ENCODE measurements at places on chromosomes 3 and 15.

GRCh38 chr3:170953736-170954135 lies 45.3 kb upstream of the EIF5A2 start:
- DNase-seq, result peak; percentile 9

- no peak for DNase-seq
Observed at GRCh38 chr3:36893137-36893557, 51.7 kb downstream of the TRANK1 start.

- DNase-seq, result no peak
Observed at GRCh38 chr15:70512772-70513362, 250.5 kb downstream of the UACA start.

- no peak for DNase-seq
Observed at GRCh38 chr3:103991461-103992115, 1375.1 kb upstream of the ALCAM start.

- no peak for DNase-seq
Observed at GRCh38 chr15:69577397-69577796, 124.8 kb downstream of the RPLP1 start.

DNA sequence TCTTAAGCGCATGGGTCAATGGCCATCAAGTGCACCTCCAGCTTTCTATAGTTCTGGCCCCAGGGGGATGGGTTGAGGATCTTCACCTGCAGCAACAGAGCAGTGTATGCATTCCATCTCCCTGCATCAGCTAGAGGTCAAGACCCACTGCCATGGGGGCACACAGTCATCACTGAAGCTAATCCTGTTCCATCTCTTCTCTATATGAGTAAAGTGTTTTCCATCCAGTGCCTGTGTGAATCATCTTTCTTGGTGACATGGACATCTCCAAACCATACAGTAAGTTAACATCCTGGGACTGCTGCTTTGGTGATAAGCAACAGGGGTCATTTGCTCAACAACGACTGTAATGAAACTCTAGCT lies 4.4 kb upstream of the ENTPD3 start:
- DNase-seq, result no peak
